ENCODE measurements at places on chromosomes 5 and 9.

GRCh38 chr9:3215658-3216057 is 310.1 kb downstream of the RFX3 start:
- DNase-seq = no peak

- DNase-seq = no peak
Observed at GRCh38 chr5:74412066-74412465, 228.5 kb downstream of the ENC1 start.

- no peak for DNase-seq
Observed at GRCh38 chr5:55211184-55211874, 15.8 kb downstream of the MCIDAS start.

DNA sequence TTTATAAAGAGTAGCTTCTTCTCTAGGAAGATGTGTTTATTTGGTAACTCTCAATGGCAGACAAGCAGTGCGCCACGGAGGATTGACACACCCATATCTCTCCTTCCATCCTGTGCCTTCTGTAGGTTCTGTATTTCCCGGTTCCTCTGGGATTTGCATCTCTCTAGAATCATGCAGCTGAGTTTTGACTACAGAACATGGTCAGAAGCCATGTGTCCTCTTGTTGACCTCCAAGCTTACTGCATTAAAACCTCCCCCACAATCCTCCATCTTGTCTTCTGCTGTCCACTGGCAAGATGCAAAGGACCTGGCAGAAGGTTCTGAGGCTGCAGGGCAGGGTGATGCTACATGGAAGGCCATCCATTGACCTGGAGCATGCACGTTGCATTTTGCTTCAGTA is 482.0 kb downstream of the DMRT2 start:
- DNase-seq = no peak

GRCh38 chr5:68932830-68933434 is 160.9 kb upstream of the SLC30A5 start:
- DNase-seq = no peak

DNA sequence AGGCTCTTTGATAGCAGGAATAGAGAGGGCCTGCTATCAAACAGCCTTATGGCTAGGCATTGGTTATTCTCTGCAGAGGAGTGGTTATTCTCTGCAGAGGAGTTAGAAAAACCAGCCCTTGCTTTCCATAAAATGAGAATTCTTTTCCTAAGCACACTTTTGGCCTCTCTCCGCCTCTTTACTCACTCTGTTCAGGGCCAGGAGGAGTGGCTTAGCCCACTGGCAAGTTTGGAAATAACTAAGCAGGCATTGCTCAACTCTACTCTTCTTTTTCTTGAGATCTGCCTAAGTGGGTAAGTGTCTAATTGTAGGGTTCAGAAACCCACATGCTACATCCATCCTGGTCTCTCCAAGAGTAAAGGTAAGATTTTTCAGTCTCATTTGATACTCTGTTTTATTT is 341.7 kb downstream of the KIAA0825 start:
- no peak for DNase-seq

- no peak for DNase-seq
Observed at GRCh38 chr9:119289740-119290433, 79.3 kb downstream of the BRINP1 start.

- DNase-seq = peak; percentile 81
Observed at GRCh38 chr5:171629628-171630349, 155.8 kb upstream of the SMIM23 start.

DNA sequence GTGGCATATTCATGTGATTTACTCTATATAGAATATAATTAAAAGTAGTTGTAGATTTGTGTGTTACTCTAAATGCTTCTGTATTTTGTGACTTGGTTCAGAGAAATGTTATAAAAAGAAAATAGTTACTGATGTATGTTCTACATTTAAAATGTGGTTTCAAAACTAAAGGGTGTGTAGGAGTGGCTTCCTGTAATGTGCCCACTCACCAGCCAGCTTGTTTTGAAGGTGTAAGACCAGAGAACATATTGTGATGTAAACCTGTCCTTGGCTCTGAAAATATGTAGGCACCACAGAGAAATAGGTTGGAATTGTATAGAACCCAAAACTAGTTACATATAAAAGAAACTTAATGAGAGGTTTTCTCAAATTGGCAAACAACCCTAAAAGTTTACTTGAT is 51.2 kb upstream of the ARRDC3 start:
- no peak for DNase-seq

DNA sequence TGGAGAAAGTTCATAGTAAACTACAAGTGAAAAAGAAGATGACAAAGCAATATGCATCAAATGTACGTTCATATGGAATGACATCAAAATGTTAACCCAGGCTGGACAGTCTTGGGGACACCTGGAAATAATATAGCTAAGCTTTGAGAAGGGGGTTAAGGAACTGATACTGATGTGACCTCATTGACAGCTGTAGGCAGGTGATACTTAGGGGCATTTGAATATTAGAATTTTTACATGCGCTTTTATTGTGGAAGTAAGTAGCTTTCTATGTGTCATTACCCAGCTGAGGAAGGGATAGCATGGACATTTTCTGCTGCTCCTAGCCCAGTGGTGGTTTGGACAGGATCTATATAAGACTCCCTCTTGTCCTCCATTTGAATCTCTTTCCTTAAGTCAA is 299.7 kb downstream of the CWC27 start:
- DNase-seq = no peak

DNA sequence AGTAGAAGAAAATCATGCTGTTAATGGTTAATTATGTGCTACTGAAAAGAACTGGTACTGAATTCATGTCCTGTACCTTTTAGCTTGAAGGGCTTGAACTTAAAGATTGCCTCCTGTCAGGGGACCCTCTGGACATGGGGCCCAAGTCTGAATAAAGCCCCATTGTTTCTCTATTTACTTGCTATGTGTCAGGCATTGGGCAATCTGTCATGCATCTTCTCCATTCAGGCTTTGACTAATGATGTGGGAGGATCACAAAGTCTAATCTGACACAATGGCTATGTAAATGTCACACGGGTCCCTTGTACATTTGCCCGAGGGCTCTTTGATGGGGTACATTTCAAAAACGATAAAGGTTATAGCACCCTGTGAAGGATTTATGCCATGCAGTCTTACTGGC is 64.0 kb upstream of the TUSC1 start:
- DNase-seq = no peak

DNA sequence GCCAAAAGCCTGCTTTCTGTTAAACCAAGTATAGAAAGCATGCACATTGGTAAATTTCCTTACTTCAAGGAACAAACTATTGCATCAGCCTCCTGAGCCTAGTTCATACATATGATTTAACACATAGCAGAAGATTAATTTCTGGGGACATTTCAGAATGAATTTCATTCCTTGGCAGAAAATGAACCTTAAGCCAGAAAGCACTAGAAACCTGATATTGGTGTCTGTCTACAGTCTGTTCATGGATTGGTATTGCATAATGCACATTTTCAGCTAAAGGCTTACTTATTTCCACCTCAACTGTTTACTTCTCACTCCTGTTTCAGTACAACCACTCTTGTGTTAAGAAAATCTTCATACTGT is 1471.8 kb upstream of the NUDT12 start:
- no peak for DNase-seq

DNA sequence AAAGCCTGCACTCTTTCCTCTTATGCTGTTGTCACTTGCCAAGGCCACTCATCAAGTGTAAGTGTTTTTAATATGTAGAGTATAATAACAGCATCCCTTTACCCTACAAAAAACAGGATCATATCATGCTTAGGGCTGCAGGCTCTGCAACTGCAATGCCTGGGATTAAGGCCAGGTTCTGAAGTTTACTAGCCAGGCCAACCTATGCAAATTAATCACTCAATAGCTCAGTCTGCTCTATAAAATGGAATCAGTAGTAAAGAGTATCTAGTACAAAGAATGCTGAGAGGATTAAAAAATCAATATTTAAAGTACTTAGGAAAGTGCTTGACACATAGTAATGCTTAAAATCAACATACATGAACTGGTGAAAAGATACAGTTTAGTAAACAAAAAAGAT is 253.3 kb downstream of the EDIL3 start:
- no peak for DNase-seq

DNA sequence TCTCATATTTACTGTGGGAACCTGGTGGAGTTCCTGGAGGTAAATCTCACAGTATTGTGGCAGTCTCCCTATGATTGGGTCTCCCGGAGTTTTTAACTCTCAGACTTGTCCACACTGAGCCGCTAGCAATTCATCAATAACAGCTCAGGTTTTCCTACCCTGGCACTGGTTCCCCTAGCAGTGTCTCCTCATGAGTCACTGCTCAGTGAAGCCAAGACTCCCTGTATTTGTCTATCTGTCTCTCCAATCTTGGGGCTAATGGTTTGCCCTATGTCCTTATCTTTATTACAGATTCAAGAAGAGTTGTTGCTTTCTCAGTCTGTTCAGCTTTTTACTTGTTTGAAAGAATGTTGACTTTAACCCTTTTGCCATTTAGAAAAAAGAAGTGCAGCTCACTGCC is 176.7 kb upstream of the FGF10 start:
- DNase-seq = no peak

DNA sequence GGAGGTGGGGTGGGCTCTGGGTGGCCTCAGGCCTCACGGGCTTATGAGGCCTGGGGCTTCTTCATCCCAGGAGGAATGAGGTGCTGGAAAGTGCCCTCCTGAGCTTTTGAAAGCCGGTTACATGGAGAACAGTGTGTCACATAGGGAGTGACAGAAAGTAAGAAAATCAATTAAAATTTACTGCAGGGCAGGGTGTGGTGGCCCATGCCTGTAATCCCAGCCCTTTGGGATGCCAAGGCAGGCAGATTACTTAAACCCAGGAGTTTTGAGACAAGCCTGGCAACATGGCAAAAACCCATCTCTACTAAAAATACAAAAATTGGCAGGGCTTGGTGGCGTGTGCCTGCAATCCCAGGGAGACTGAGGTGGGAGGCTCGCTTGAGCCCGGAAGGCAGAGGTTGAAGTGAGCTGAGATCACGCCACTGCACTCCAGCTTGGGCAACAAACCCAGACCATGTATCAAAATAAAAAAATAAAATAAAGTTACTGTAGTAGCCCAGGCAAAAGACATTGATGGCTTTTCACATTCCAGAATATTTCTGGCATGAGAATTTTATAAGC is 125.8 kb upstream of the DAPK1 start:
- DNase-seq = no peak

GRCh38 chr9:106060885-106061284 is 366.5 kb downstream of the TMEM38B start:
- no peak for DNase-seq

GRCh38 chr9:33472881-33473615 is 676 bp downstream of the NOL6 start:
- no peak for DNase-seq

GRCh38 chr9:106981396-106982287 is 118.7 kb downstream of the ZNF462 start:
- DNase-seq = no peak

- no peak for DNase-seq
Observed at GRCh38 chr5:140977003-140977402, 10.7 kb downstream of the PCDHAC2 start.

GRCh38 chr9:74953235-74953751 is 581 bp upstream of the C9orf40 start:
- no peak for DNase-seq

DNA sequence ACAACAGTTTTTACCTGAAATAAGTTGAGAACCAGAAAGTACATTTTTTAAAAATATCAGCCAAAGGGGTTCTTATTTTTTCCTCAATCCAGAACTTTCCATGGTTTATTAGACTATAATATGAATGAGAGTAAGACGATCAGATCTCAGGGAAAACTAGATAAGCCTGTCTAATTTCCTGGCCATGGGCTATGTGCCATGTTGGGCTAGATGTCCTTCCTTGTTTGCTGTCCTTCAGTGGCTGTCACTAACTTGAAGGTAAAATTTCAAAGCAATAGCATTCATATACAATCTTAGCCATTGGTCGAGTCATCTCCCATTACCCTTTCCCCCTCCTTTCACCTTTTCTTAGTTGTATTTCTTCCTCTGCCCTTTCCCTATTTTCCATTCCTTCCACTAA is 179.5 kb upstream of the PPP1R2B start:
- DNase-seq = no peak

DNA sequence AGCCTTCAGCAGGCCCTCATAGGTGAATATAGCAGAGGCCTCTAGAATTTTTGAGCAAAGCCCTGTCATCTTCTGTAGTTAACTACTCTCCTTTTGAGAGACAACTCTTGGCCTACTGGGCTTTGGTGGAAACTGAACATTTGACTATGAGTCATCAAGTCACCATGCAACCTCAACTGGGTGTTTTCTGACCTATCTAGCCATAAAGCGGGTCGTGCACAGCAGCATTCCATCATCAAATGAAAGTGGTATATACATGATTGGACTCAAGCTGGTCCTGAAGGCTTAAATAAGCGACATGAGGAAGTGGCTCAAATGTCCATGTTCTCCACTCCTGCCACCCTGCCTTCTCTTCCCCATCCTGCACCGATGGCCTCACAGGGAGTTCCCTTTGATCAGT is 1115.5 kb downstream of the TAF11L14 start:
- no peak for DNase-seq

GRCh38 chr9:84751921-84752320 is 82.4 kb downstream of the NTRK2 start:
- no peak for DNase-seq

- DNase-seq = no peak
Observed at GRCh38 chr9:124852121-124852828, 985 bp upstream of the WDR38 start.

- peak; percentile 86 for DNase-seq
Observed at GRCh38 chr9:35905912-35906679, at the start of gene HRCT1. Gene HRCT1, plus strand, starts transcription at chr9:35906202. Its CDS starts 86 bp downstream, at chr9:35906288.

DNA sequence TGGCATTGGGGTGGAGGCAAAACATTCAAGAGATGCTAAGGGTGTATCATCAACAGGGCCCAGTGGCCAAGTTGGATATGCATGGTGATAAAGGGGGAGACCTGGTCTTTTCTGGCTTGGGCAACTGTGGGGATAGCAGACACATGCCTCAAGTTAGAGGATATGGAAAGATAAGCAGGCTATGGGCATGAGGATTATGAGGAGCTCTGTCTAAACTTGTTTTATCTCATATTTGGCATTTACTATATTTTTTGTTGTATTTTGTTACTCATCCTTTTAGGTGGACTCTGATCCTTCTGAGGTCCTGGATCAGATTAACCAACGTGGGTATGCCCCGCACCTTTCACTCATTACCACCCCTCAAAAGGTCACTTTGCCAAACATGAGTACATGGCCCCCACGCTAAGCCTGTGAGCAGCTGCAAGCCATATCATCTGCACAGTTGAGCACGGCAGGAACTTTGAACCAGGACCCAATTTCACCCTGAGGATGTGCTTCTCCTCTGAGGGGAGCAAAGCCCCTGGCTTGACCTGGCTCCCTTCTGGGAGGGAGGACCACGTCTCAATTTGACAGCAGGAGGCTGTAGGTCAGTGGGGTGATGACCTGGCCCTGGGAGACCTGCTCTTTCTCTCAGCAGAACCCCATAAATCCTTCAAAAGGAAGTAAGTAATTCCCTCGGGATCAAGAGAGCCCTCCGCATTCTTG is 71.1 kb upstream of the CD180 start:
- DNase-seq = peak; percentile 73

GRCh38 chr9:112308588-112308987 is 24.8 kb downstream of the PTBP3 start:
- no peak for DNase-seq

GRCh38 chr9:74458832-74459231 is 38.3 kb upstream of the RORB start:
- DNase-seq = no peak

Measured in left forelimb (tissue), 1 donor.